Pons (tissue), 1 donor: ENCODE measurements at places on chromosomes 1 and 21.

- no peak for DNase-seq
Observed at GRCh38 chr1:4696161-4696745, 41.8 kb downstream of the AJAP1 start.

GRCh38 chr21:42593007-42593814 is 60.2 kb upstream of the PDE9A start:
- DNase-seq, result peak; percentile 54

- no peak for DNase-seq
Observed at GRCh38 chr1:219573960-219574359, 38.9 kb downstream of the ZC3H11B start.

GRCh38 chr21:42091899-42092508 is 20.9 kb downstream of the UMODL1 start:
- DNase-seq, result no peak

DNA sequence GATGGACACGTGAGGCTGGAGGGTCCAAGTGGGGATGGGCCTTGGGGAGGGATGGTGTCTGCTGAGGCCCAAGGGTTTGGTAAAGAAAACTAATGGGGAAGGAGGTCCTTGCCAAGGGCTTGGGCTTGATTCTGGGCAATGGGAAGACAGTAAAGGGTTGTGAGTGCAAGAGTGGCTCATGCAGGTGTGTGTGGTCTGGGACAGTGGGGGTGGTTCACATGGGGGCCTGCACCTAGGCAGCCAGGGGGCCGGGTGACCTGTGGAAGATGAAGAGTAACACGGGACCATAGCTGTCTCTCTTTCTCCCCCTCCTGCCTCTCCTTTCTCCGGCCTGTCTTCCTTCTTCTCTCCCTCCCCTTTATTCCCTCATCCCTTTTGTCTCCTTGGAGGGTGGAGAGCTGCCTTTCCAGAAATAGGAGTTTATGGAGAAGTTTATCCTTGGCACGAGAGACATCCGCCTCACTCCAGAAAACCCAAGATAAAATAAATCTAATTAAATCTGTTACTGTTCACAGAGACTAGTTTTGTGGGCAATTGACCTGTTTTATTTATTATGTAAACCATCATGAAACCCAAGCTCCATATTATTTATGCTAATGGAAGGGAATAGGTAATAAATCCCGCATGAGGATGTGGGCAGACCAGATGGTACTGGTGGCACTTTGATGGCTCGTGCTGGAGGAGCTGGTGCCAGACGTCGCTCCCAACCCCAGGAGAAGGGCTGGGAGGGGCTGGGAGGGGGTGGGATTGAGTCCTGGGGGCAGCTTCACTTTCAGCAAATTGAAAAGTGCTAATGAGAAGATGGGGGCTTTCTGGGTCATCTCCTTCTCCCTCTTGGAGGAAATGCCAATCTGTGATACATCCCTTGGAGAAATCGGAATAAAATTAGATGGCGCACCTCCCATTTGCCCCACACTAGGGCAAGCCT is 272.9 kb upstream of the CSF3R start:
- no peak for DNase-seq

DNA sequence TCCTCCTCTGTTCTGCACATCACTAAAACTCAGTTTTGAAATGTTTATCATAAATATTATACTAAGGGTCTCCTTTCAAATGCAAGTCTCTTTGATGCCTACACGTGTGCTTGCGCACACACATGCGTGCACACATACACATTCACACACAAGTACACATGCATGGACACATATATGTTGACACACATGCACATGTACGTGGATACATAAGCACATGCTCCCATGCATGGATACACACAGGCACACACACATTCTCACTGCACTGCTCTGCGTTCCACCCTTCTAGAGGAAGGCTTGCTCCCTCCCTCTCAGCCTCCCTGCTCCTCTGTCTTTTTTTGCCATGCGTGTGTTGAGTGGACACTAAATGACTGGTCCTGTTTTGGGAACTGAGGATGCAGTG is 162.7 kb downstream of the PCP4 start:
- no peak for DNase-seq
